ENCODE measurements at places on chromosomes 5 and 9.

DNA sequence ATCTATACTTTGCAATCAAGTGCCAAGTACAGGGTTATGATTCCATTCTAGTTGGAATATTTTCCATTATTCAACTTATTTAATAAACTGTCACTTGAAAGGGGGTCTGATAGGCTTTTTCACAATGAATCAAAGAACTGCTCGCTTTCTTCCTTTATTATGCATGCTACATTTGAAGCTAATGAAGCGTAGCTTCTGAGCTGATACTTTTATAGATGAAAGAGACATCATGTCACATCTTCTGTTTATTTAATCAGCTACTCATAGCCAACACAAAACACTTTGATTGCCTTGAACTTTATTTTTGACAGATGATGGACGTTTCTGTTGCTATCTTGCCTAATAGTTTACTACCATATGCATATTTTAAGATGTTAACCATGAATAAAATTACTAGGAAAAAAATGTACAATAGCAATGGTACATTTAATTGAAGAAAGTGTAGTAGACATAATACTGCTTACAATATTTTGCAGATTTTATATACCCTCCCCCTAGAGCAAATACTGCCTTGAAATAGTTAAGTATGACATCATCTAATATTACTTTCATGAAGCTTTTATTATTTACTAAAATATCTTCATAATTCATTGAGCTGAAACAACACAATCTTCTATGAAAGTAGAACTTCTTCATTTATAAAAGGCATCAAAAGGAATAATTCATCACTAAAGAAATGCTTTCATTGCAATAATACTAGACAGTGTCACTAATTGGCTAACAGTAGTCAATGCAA is 529.3 kb upstream of the TYRP1 start:
- no peak for DNase-seq

DNA sequence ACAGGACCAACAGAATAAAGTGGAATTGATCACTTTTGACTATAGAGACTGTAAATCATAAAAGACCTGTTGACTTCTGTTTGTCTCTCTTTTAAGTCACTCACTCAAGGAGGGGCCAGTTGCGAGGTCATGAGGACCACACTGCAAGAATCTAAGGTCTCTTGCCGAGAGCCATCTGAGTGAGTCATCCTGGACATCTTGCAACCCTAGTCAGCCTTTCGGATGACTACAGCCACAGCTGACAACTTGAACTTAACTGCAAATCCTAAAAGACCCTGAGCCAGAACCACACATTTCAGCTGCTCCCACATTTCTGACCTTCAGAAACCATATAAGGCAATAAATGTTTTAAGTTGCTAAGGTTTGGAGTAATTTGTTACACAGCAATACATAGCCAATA is 129.7 kb upstream of the RAD23B start:
- DNase-seq: no peak

DNA sequence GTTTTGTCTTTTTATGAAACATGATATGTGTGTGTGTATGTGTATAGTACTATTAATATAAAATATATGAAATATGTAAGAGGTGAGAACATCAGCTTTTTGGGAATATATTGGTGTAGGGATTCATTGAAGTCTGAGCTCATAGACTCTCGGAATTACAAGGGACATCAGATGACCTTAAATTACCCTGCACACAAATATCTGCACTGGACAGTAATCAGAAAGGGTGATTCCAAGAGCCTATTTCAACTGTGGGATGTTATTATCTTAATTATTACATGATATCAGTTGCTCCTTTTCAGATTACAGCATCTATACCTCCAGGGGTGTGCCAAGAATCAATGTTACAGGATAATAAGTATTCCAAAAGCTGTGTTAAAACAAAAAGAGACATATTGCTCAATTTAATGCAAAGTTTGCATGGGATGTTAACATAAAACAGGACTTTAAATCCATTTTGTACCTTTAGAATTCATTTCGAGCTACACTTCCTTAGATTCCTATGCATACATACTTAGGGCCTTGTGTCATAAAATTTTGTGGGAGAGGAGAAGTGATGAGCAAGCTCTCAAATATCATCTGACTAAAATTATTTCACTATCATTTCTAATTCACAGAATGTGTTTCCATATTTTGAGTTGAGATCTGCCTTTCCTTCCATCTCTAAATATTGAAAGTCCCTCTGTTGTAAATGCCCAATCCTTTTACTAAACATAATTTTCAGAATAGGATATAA is 365.2 kb downstream of the BRINP1 start:
- DNase-seq: no peak

DNA sequence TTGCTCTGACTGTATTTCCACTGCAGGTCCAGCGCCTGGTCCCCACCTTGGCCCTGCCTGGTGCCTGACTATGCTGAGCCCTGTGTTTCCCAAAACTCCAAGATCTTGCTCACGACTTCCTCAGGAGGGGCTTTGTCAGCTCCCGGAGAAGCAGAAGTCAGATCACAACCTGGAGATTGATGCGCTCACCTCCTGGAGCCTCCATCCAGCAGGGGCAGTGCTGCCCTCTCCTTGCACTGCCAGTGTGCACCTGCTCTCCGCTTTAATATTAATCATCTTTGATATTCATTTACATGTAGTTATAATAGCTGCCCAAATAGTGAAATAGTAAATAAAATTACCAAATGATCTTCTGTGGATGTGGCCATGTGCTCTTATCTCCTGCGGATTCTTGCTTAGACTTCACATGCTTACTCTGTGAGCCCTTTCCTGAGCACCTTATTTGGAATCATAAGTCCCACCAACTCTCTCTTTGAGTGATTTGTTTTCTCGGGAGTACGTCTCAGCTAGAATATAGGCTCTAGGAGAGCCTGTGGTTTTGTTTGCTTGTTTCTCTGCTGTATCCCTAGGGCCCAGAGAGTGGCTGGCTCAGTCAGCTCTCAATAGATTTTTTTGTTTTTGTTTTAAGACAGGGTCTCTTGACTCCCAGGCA is 17.4 kb downstream of the MAML1 start:
- no peak for DNase-seq

DNA sequence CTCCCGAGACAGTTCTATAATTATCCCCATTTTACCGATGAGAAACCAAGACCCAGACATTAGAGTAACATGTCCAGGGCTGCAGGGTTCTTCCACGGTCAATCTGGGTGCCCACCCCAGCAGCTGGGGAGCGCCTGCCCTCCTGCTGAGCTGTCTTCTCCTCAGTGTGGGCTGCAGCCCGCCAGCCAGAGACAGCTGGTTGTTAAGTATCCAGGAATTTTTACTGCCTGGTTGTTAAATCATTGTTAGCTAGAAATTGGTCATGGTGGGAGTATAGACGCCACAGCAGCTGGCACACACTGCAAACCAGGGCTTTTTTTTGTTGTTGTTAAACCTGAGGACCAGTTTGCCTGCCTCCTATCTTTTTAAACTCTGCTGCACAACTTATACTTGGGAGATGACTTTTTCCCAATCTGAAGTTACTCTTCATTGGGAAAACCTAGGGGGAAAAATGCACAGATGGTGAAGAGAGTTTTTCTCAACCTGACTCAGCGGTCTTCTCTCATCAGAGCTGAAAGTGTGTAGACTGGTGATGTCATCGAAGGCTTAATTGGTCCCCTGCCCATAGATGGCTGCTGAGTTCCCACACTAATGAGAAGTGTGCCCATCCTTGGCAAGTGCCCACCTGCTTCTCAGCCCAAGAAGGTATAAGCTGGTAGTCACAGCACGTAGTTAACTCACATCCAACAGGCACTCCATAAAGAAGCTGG is 208.6 kb downstream of the DRD1 start:
- no peak for DNase-seq

GRCh38 chr9:68496356-68496755 is 44.3 kb downstream of the TMEM252 start:
- no peak for DNase-seq

GRCh38 chr9:36791222-36791950 is 218.7 kb downstream of the MELK start:
- no peak for DNase-seq

- no peak for DNase-seq
Observed at GRCh38 chr9:127874301-127875221, 2.9 kb downstream of the AK1 start.

DNA sequence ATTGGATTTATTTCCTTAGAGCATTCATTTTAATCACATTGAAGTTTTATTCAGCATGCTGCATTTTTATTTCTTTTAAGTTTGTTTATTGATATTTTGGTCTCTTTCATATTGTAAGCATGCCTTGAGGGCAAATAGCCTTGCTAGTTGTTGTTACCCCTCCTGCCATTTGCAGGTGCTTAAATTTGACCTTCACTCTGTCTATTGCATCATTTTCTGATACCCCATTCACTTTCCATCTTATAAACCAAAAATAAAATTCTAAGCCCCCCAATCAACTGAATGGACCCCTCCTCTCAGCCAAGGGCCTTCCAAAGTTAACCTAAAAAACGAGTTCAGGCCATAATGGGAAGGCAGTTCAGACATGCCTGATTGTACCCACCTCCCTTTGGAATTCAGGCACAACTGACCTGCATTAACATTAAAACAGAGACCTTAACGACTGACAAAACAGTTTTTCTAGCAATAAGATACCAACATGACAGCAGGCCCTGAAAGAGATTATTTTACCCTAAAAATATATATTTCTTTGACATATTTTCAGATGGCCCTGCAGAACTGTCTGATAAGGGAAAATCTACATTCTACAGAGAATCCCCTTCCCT is 32.1 kb downstream of the TARS1 start:
- no peak for DNase-seq

GRCh38 chr5:34672196-34672595 is 16.1 kb downstream of the RAI14 start:
- no peak for DNase-seq

DNA sequence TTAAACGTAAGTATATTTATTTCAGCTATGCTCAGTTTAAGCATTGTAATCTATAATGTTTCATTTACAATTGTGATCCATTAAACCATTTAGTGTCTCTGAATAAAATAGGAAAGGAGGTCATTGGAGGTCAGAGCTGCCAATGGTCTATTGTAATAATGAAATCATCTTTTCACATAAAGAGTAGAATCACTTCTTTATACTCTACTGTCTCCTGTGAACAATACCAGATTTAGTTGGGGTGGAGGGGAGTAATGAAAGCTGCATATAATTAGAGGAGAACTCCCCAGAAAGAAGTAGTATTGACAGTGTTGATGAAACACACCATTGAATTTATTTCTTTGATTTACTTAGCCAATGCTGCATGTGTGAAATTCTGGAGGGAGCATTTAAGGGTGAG is 35.1 kb upstream of the ZFYVE16 start:
- no peak for DNase-seq

GRCh38 chr9:112520069-112520468 is 33.4 kb downstream of the KIAA1958 start:
- no peak for DNase-seq

- DNase-seq: no peak
Observed at GRCh38 chr5:90383903-90384302, 25.7 kb downstream of the CETN3 start.
